ENCODE measurements at places on chromosomes 1 and 21.
A peak's percentile ranks its signal among the peaks of the same experiment; 100 is the strongest.

DNA sequence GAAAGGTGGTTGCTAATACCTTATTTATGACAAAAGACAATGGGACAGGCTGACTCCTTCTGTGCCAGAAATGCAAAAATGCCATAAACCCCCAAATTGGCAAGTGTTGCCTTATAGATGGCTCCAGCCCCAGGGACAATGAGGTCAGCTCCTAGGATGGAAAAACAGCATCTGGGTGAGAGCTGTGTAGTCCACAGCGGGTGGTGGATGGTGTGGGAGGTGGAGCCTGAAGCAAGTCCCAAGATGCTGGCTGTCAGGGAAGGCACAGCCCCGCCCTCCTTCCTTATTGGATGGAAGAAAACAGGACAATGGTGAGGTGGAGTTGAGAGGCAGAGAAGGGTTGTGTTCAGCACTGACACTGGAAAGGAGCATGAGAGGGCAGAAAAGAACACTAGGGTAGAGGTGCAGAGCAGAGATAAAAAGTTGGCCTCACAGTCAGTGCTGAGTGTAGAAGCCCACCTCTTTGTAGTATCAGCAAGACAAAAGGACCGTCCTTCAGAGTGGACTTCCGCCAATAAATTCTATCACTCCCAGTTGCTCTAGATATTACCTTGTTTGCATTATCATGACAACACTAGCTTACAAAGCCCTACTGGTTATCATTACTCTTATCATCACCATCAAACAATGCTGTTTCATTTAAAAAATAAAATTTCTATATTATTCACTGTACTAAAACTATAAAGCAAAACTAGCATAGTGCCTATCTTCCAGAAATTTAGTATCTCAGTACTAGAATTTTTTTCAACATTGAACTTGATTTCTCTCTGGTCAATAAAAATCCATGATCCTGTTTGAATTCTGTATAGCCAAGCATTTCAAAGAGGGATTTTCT, 3.7 kb upstream of the SDE2 start:
- peak; percentile 49 for DNase-seq

DNA sequence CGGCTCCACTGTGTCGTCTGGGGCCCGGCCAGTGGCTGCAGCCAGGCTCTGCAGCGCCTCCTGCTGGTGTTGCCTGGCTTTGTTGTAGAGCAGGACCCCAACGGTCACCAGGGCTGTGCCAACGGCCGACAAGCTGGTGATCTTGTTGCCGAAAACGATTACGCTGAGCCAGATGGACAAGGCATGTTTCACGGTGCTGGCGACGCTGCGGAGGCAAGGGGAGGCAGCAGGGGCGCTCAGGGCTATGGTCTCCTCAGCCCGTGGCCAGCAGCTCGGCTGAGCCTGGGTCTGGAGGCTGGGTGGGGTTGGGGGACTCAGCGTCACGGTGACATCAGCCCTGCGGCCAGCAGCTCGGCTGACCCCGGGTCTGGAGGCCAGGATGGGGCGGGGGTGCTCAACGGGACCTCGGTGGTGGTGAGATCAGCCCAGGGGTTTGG, 7.0 kb upstream of the CDK11B start:
- no peak for DNase-seq

GRCh38 chr1:183433703-183434102, 15.5 kb upstream of the NMNAT2 start:
- DNase-seq: no peak

GRCh38 chr1:106998431-106999002, 58.0 kb upstream of the PRMT6 start:
- no peak for DNase-seq

Measured in stimulated activated naive B cell treated with anti-CD40 and anti-IgM and Interleukin-4, amounts not matched to agents 10 μg/mL and 1 μg/mL and 100 μg/mL, for 72 hours (primary cell).